ENCODE measurements at places on chromosomes 16 and 17.

DNA sequence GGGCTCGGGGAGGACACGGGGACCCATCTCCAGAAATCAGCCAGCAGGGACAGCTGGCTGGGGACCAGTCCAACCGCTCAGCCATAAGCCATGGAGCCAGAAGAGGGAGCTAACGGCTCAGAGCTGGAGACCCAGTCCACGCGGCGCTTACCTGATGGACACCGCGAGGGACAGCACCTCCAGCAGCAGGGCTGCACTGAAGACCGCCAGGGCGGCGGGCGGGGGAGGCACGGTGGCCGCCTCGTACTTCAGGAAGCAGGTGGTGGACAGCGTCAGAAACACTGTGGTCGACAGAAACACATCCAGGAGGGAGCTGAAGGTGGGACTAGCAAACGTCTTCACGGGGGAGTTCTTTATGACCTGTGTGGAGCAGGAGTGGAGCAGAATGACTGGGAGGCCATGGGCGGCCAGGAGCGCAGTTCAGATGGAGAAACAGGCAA lies 102.6 kb upstream of the CREBBP start:
- peak; percentile 60 for DNase-seq

DNA sequence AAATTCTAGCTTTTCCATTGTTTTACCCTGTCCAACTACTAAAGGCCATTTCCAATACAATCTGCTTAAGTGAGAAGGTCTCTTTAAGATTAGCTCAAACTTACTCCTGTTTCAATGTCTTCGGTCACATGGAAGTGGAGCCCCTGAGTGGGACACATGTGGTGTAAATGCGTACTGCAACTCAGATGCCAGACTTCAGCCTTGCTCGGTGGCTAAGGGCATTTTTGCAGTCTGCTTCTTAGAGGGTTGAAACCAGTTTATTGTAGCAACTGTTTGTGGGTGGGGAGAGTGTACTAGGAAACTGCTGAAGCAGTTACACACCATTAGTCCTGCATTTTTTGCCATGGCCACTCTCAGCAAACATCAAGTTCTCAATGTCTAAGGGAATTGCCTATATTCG lies 140.6 kb downstream of the PARN start:
- DNase-seq = no peak

DNA sequence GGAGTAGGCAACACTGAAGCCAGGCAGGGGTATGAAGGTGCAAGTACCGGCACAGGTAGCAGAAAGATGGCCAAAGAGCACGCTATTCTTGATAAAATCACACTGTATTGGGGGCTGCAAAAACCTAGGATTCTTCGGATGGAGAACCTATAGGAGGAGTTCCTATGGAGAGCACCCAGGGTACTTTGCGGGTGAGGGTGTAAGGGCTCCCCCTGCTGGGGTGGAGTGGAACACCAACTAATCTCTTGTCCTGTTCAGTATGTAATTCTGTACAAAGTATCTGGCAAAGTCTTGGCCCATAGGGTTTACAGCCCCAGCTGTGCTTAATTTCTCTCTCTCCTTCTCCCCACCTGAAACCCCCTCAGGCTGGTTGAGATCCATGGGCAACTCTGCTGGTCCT lies 393.1 kb upstream of the ASIC2 start:
- DNase-seq = peak; percentile 67

DNA sequence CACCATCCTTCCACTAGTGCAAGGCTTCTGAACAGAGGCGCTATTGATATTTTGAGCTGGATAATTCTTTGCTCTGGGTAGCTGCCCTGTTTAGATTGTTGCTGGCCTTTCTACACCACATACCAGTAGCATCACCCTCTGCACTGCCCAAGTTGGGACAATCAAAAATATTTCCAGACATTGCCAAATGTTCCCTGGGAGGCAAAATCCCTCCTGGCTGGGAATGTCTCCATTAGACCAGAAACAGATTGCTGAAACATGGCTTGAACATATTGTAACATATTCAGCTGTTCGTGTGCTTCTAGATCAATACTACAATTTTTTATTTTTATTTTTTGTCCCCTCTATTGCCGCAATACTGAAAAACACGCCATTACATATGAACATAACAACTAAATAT lies 174.6 kb downstream of the ABCA8 start:
- DNase-seq = no peak

GRCh38 chr17:37643869-37644268 lies 623 bp upstream of the DDX52 start:
- DNase-seq = no peak

- no peak for DNase-seq
Measured at GRCh38 chr17:43341715-43342588, 56.8 kb upstream of the ARL4D start.

DNA sequence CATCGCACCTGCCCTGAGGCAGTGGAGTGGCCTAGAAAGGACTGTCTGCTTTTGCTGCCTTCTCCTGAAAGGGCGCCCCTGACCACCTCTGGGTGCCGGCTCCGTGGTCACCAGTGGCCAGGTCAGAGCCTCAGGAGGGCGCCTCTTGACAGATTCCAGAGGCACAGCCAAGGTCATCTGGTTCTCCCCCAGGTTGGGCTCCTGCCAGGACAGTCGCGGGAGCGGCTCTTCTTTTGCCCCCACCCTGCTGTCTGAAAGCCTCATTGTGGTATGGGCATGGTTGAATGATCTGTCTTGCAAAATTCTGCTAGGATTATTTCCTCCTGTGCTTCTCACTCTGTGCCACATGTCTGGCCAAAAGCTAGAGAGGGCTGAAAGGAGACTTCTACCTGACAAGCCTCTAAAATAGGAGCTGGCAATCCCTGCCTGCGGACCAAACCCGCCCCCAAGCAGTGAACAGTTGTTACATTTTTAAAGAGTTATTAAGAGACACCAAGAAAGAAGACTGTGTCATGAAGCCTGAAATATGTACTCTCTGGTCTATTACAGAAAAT lies 82.8 kb downstream of the SNX29 start:
- DNase-seq = no peak

- peak; percentile 39 for DNase-seq
Measured at GRCh38 chr17:58371300-58371950, 19.4 kb upstream of the SUPT4H1 start.

DNA sequence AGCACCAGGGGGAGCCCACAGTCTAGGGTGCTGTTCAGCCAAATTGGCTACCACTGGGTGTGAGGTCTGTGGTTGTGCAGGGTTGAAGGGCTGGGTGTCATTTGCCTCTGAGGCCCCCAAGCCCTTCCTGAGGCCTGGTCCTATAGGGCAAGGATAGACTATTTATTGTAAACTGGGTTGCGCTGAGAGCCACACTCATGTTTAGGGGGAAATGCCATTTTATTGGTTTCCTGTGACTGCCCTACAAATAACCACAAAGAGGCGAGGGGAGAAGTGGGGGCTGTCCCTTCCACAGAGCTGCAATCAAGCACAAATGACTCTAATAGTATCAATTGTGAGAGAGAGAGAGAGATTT lies 3.6 kb upstream of the ZCCHC14 start:
- DNase-seq = no peak

GRCh38 chr16:76278980-76279379 lies 1.8 kb downstream of the CNTNAP4 start:
- DNase-seq = no peak

- peak; percentile 45 for DNase-seq
Measured at GRCh38 chr16:84489131-84489530, 15.3 kb downstream of the MEAK7 start.

DNA sequence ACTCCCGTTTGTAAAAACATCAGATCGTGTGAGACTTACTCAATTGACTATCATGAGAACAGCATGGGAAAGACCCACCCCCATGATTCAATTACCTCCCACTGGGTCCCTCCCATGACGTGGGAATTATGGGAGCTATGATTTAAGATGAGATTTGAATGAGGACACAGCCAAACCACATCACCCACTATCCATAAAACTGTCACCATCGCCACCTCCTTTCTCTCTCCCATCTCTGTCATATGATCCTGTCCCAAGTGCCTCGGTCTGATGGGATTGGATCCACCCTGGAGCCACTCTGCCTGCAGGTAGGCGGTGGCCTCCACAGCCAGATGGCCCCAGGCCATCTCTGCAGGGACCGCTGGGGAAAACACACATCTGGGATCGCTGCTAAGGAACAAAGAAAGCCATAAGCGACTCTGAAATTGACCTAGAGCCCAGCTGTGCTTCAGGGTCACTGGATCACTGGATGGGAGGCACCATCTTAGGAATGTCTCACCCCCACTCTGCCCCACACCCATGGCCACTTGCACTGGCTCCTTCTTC lies 61.2 kb downstream of the TMEM186 start:
- no peak for DNase-seq

DNA sequence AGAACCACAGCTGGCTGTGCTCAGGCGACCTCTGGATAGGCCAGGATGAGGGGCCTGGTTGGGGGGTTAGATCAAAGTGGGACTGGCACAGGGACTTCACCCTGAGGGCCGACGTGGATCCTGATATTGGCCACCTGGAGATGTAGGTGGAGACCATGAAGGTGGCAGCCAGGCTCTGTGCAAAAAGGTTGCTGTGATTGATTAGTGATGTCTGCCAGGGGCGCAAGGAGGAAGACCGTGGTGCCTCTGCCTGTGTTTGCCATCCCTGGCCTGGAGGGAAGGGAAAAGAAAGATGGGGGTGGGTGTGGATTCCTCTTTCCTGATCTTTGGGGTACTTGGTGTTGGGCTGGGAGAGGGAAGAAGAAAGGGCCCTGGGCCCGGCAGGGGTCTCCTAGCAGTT lies 529 bp upstream of the SCN4A start:
- DNase-seq = no peak
